Memory B cell (primary cell): ENCODE measurements at places on chromosomes 13 and 19.

DNA sequence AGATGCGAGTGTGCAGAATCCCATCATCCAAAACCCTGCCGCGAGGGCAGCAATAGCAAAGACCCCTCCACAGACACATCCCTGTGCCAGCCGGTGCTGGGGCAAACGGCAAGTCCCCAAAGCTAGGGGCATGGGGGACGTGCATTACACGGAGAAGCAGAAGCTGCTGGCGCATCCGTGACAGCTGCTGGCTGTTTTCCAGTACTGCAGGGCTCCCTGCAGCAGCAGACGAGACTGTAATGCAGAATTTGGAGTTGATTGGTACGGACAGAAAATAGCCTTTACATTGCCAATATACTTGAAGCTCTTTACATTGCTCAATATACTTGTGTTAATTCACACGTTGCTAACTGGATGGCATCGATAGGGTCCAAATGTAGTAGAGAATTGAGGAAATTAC lies 77.2 kb upstream of the TMTC4 start:
- H3K27ac ChIP-seq = no peak overlapping the region
- no peaks in the 10 kb centered on the region for H3K4me1 ChIP-seq
- no peak overlapping the region for H3K4me3 ChIP-seq
- no peaks in the 10 kb centered on the region for H3K36me3 ChIP-seq
- no peaks in the 10 kb centered on the region for H3K27me3 ChIP-seq
- DNase-seq = no peak

GRCh38 chr13:63327584-63327983 lies 1911.9 kb upstream of the PCDH20 start:
- no peak overlapping the region for H3K27ac ChIP-seq
- no peaks in the 10 kb centered on the region for H3K36me3 ChIP-seq
- no peak overlapping the region for H3K4me3 ChIP-seq
- DNase-seq = no peak
- H3K4me1 ChIP-seq = no peaks in the 10 kb centered on the region

GRCh38 chr13:66234159-66234558 lies 996.0 kb downstream of the PCDH9 start:
- H3K27me3 ChIP-seq = peaks cover 2% of the 10 kb centered on the region
- no peaks in the 10 kb centered on the region for H3K4me1 ChIP-seq
- no peak overlapping the region for H3K4me3 ChIP-seq

DNA sequence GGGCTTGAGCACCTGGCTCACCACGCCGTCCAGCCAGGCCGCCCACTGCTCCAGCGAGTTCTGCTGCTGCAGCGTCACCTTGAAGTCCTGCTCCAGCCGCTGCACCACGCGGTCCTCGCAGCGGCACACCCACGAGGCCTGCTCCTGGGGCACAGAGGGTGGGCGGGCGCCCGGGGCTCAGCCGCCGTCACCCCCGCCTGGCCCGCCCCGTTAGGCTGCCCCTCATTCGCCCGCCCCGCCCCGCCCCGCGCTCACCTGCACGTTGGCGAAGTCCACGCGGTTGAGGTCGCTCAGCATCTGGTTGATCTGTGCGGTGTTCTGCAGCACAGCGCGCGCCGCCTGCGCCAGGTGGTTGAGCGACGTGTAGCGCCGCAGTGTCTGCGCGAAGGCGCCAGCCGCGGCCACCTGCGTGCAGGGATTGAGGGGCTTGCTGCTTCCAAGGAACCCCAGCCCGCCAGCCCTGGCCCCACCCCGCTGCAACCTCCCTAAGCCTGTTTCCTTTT lies 11.3 kb downstream of the DCAF15 start:
- H3K4me3 ChIP-seq = no peak overlapping the region
- no peak overlapping the region for H3K27ac ChIP-seq
- H3K4me1 ChIP-seq = no peaks in the 10 kb centered on the region
- DNase-seq = no peak

- no peak for DNase-seq
- no peak overlapping the region for H3K4me3 ChIP-seq
These were observed 50.4 kb upstream of the CYSLTR2 start for GRCh38 chr13:48603375-48603774.

DNA sequence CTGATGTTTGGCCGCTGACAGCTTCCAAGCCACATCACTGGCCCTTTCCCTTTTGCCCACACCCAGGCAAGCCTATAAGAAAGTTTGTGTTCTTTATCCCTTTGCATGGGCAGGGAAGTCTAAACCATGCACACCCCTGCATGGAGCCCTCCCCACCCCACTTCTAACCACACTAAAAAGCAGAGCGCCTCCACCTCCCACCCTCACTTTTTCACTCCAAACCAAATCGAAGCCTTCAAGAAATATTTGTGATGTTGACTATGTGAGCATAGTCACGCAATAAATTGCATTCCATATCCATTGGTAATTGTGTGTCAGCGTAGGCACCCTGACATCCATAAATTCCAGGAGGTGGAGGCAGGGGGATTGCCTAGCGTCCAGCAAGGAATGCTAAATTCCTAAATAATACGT lies 104.4 kb upstream of the LSM14A start:
- peaks cover 9% of the 10 kb centered on the region for H3K27me3 ChIP-seq
- H3K27ac ChIP-seq = no peak overlapping the region
- DNase-seq = no peak
- no peaks in the 10 kb centered on the region for H3K36me3 ChIP-seq

GRCh38 chr19:18102916-18103542 lies 5.5 kb downstream of the MAST3 start:
- H3K27me3 ChIP-seq = no peaks in the 10 kb centered on the region
- H3K36me3 ChIP-seq = peaks cover 10% of the 10 kb centered on the region
- no peak for DNase-seq
- H3K4me3 ChIP-seq = no peak overlapping the region
- peak overlapping the region; percentile 58 for H3K27ac ChIP-seq

DNA sequence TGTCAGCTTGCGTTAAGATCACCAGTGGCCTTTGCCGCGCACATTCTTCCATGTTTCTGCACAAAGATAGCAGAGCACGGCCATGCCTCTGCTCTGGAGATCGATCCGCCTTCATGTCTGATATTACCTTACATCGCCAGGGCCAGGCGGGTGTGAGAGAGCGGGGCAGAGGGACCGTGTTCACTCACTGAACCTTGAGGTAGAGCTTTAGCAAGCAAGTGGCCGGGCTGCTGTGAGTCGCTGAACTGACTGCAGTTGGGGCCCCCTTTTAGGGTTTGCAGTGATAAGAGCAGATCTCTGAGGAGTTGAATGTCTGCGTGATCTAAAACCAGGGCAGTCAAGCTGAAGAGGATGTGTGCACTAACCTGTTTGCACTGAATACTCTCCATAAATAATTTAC lies 275.4 kb upstream of the OBI1 start:
- H3K4me3 ChIP-seq = no peak overlapping the region
- no peaks in the 10 kb centered on the region for H3K4me1 ChIP-seq
- H3K36me3 ChIP-seq = no peaks in the 10 kb centered on the region
- DNase-seq = no peak

DNA sequence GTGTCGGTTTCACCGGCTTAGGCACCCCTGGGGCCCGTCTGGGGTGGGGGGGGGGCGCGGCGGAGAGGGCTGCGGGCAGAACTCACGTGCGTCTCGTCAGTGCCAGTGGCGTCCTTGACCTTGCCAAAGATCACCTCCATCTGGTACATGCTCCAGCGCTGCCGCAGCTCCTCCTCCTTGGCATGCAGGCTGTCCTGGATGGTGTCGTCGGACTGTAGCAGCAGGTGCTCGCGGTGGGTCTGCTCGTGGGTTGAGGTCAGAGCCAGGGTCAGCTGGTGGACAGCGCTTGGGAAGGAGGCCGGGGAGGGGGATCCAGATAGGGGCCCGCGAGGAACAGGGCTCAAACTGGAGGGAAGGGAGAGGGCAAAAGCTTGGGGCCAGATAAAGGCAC lies 4.7 kb upstream of the RGL3 start:
- DNase-seq = no peak
- H3K27ac ChIP-seq = no peak overlapping the region
- H3K4me1 ChIP-seq = peaks cover 33% of the 10 kb centered on the region
- peaks cover 17% of the 10 kb centered on the region for H3K27me3 ChIP-seq
- no peak overlapping the region for H3K4me3 ChIP-seq
- H3K36me3 ChIP-seq = no peaks in the 10 kb centered on the region

DNA sequence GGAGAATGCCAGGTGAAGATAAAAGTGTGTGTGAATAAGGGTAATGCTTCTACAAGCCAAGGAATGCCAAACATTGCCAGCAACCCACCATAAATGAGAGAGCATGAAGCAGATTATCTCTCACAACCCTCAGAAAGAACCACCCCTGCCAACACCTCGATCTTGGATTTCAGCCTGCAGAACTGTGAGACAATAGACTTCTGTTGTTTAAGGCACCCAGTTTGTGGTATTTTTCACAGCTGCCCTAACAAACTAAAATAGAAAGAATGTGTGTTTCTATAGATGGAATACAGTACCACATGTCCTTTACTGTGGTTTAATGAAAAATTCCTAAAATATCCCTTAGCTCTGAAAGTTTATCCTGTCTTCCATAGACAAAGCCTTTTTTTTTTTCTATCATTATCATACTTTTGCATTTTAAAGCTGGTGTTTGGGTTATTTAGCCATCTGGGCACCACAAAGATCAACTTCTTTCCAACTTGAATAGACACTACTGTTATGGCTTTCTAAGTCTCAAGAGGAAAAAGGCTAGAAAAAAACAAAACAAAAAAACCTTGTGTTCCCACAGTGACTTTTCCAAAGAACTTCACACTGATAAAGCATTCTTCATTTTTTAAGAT lies 505.6 kb downstream of the KCTD12 start:
- H3K27me3 ChIP-seq = peaks cover 3% of the 10 kb centered on the region
- no peaks in the 10 kb centered on the region for H3K36me3 ChIP-seq
- H3K4me3 ChIP-seq = no peak overlapping the region
- H3K27ac ChIP-seq = no peak overlapping the region
- DNase-seq = no peak

DNA sequence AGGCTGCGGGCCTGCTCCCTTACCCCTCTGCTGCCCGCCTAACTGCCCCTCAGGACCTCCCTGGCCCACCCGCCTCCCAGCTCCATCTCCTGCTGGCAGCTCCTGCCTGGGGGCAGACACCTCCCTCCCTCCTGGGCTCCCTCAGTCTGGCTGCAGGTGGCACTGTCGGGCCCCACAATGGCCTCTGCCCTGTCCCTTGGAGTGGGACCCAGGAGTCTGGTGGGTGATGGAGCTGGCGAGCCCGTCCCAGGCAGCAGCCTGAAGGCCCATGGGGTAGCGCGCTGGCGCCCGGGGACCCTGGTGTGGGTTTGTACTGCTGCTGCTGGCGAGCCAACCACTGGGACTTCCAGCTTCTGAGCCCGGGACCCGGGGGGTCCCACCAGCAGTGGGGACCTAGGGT lies 83.6 kb downstream of the KDM4B start:
- H3K4me3 ChIP-seq = no peak overlapping the region
- peaks cover 8% of the 10 kb centered on the region for H3K4me1 ChIP-seq
- no peak for DNase-seq
- no peaks in the 10 kb centered on the region for H3K27me3 ChIP-seq
